ENCODE measurements at places on chromosomes 2 and 18.

DNA sequence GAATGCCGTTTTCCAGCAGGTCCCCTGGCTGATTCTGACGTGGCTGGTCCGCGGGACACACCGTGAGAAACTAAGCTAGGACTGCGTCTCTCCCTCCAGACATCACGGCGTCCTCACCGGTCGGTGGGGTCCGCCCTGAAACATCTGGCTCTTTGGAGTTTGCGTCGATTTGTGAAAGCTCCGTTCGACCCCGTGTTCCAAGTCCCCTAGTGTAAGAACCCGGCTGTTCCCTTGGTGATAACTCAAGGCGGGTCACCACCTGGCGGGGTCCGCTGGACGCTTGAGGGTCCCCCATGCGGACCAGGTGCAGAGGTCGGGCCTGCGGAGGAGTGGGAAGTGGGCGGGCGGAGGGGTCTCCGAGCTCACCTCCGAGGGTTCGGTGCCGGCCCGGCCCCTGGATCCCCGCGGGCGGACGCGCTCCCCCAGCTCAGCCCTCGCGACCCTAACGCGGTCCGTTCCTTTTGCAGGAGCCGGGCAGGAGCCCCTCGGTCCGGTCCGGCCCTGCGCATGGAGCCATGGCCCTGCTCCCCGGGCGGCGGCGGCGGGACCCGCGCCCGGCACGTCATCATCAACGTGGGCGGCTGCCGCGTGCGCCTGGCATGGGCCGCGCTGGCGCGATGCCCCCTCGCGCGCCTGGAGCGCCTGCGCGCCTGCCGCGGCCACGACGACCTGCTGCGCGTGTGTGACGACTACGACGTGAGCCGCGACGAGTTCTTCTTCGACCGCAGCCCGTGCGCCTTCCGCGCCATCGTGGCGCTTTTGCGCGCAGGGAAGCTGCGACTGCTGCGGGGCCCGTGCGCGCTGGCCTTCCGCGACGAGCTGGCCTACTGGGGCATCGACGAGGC is 65.6 kb downstream of the KCNG2 start:
- DNase-seq, result no peak

GRCh38 chr2:64928813-64929212 is 60.4 kb upstream of the SLC1A4 start:
- DNase-seq, result no peak

GRCh38 chr18:23203891-23204432 is 68.7 kb downstream of the CABLES1 start:
- no peak for DNase-seq

GRCh38 chr2:134420259-134420658 is 166.4 kb downstream of the MGAT5 start:
- no peak for DNase-seq

GRCh38 chr2:224887141-224887540 is 155.1 kb downstream of the DOCK10 start:
- DNase-seq, result no peak

- DNase-seq, result no peak
These were observed 143.0 kb downstream of the MYO3B start for GRCh38 chr2:170320948-170321347.

DNA sequence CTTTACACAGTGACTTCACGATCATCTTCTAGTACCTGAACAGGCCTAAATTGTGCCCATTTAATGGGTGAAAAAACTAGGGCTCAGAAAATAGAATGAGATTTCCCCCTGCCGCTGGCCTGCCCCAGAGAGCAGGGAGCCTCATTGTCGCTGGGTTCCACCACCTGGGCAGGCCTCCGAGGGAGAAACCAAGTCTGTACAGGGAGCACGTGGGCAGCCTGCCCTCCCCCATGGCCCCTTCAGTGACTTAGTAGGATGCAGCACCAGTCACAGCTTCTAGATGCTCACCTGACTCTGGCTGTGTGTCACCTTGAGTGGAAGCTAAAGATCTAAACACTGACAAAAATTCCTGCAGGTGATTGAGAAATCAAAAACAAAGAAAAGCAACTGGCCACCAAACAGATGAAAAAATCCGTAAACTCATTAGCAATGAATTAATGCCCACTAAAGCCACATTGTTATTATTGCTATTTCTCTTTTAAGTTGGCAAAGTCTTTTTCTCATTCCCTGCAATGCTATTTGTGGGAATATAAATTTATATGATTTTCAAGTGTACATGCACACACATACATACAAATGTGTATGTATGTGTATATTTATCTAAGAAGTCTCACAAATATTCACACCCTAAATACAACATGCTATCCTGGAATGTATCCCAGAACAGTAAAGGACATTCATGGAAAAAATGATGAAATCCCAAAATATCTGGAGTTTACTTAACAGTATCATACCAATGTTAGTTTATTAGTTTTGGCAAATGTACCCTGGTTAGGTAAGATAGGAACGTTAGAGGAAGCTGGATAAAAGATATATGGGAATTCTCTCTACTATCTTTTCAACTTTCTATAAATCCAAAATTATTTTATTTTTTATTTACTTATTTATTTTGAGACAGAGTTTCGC is 18.7 kb upstream of the ASPRV1 start:
- no peak for DNase-seq

DNA sequence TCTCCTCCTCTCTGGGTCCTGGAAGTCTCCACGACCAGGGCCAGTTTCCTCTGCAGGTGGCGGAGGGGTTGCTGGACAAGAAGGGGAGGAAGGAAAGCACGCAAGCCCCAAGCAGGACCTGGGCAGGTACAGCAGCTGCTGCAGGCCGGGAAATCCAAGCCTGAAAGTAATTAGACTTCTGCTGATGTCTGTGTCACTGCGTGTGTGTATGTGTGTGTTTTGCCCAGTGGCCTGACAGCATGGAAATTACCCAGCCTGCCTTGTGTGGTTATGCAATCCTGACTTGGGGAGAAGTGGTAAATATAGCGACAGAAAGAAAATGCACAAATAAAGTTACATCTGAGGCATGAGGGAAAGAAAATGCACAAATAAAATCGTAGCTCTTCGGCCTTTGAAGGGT is 121.8 kb upstream of the ZBTB14 start:
- DNase-seq, result no peak

DNA sequence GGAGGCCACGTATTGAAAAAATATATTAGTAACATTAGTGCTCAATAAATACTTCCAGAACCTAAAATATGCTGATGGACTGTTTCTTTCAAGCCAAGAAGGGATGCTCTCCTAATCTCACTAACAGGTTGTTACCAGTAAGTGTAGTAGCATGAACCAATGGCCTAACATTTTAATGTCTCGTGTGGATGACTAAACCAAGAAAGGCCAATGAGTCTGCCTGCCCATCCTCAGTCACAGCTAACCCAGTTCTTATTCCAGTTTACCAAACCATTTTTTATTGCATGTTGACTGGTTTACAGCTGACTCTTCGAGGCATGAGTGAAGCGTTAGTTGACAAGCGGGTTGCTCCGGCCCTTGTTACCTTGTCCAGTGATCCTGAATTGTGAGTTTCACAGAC is 45.1 kb upstream of the TNFRSF11A start:
- DNase-seq, result no peak

GRCh38 chr2:235833971-235834620 is 334.1 kb downstream of the GBX2 start:
- DNase-seq, result no peak

GRCh38 chr2:234741976-234742375 is 209.8 kb upstream of the SH3BP4 start:
- DNase-seq, result no peak

DNA sequence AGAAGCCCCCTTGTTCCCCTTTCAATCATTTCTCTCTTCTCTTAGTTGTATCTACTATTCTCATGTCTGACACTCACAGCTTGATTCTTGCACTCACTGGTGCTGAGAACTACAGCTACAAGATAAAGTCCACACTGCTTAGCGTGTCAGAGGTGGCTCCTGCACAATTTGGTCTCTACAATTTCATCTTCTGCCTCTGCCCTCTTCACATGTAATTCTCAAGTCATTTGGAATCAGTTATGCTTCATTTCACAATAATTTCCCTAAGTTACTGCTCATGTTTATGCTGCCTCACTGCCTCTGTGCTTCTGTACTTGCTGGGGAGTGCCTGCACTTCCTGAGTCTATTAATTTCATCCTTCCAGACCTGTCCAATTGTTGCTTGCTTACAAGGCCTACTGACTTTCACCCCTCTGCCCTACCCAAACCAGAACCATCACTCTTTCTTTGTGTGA is 11.6 kb upstream of the NAB1 start:
- no peak for DNase-seq

DNA sequence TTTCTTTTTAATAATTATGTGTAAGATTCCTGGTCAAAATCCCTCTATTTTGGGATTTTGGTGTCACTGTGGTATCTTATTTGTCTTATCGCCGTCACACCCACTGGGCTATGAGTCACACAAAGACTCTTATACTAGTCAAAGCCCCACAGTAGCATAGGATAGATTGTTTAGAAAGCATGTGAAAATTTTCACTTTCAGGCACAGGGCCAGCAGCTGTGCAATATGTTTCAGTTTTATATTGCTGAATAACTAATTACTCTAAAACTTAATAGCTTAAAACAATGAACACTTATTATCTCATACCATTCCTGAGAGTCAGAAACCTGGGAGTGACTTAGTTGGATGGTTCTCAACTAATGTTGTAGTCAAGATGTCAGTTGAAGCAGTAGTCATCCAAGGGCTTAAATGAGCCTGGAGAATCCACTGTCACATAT is 24.0 kb downstream of the CFAP210 start:
- no peak for DNase-seq

GRCh38 chr2:23925702-23926289 is 1.1 kb downstream of the ATAD2B start:
- no peak for DNase-seq

DNA sequence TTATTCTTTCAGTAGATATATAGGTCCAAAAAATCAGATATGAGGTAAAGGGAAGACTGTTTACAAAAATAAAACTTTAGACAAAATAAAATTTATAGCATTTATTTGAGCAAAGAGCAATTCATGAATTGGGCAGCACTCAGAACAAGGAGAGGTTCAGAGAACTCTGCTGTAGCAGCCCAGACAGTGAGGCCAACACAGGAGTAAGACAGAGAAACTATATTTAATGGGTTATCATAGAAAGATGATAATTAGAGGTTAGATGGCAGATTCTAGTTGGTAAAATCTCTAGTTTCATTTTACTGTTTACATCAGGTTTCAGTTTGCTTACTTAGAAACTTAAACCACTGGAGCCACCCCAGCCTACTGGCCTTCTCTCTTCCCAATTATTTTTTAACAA is 30.1 kb upstream of the SP140L start:
- no peak for DNase-seq

- no peak for DNase-seq
These were observed 278.3 kb downstream of the RBM43 start for GRCh38 chr2:150983314-150983897.

DNA sequence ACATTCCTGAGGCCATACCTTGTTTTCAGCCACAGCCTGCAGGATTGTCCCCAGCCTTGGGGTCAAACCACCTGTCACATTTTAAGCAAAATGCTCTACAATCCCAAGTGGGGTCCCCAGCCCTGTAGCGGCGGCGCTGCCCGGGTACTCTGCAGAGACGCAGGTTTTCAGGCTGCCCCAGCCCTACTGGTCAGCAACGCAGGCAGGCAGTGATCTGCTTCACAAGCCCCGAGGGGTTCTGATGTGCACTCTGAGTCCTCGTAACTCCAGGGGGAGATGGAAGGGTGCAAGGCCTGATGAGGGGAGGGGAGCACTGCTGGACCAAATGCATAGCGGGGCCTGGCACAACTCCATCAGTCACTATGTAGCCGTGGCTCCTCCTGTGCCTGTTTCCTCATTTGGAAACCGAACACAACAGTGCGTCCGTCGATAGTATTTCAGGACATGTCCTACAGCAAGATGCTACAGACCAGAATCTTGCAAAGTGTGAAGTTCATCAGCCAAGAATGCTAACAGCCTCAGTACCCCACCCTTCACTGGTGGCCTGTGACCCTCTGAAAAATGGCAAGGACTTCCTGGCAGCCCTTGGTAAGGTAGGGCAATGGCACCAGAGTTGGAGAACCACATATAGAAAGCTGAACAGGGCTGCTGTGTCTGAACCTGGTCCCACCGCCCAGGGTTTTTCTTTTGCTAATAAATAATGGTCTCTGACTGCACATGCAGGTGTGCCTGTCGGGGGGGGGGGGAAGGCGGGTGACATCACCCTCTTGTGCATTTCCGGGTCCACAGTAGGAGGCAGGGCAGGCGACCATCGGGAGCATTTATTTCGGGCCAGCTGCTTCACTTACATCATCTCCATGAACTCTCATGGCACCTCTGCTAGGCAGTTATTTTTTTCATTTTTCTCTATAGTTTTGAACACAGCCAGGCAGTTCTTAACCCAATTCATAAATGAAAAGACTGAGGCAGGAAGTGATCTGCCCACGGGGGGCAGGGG is 50.6 kb upstream of the TFCP2L1 start:
- DNase-seq, result no peak
